ENCODE measurements at places on chromosomes 3 and 15.

DNA sequence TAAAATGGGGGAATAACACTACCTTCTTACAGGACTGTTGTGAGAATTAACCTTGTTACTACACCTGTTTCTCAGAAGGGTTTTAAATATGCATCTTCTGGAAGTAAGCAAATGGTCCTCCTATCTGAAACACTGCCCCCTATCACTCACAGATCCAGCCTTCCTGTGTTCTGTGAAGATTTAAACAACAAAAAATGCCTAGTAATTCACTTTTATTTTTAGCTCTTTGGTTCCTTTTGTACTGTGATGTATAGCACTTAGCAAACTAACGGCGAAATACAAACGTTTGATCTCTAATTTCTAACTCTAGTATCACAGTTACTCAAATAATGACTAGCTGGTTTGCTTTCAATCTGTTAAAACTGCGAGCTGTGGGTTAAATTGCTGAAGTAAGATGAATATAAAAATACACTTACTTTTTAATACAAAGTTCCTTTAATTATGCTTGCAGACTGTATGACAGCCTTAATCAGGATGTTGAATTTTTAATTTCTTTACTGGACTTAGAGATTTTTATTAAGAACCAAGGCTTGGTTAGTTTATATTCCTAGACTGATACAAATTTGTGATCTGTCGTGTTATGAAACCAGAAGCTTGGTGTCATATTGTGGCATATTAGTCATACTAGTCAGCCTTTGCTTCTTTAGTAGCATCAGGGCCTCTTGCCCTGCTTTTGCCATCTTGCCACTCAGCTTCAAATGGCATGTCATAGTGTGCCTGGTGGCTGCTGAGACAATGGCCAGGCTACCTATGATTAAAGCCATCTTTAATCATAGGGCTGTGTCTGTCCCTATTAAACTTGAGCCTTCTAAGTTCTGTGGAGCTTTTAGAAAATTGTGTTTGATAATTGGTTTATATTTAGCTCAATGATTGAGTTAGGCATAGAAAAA lies 9.2 kb downstream of the EIF3J start:
- peak; percentile 20 for DNase-seq

- no peak for DNase-seq
These were observed 21.1 kb downstream of the CCPG1 start for GRCh38 chr15:55387027-55387426.

DNA sequence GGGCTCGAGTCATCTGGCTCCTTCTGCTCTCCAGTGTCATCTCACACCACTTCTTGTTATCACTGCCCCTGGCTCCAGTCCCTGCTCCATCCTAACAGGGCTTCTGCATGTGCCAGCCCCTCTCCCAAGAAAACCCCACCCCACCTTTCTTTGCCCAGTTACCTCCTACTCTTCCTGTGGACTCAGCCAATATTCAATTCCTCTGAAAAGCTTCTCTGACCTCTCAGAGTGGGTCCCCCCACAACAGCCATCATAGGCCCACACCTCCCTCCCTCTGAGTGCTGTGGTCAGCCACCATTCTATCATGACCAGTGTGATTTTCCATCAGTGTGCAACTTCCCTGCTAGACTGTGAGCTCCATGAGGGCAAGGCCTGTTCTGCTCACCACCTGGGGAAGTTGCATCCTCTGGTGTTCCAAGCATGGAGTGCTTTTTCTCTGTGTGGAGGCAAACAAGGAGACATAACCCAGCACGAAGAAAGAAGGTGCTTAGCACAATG lies 71.6 kb downstream of the ADCY5 start:
- DNase-seq, result no peak

DNA sequence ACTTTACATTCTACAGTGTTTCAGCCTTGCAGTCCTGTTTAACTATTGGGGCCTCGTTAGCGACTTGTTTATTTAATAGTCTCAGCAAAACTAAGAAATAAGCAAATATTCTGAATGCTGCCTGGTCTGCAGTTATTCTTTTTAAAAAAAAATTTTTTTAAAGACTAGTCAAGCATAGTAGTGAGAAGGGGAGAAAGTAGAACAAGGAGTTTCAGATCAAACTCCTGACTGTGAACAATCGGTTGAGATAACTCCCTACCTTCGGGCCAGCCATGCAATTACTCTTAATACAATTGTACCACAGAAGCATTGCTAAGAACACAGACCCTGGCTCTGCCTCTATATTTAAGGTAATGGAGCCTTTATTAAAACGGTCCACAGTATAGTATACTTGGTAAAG lies 5.8 kb upstream of the DUT start:
- DNase-seq, result no peak

GRCh38 chr15:33581032-33581431 lies 270.3 kb downstream of the RYR3 start:
- DNase-seq, result peak; percentile 13

DNA sequence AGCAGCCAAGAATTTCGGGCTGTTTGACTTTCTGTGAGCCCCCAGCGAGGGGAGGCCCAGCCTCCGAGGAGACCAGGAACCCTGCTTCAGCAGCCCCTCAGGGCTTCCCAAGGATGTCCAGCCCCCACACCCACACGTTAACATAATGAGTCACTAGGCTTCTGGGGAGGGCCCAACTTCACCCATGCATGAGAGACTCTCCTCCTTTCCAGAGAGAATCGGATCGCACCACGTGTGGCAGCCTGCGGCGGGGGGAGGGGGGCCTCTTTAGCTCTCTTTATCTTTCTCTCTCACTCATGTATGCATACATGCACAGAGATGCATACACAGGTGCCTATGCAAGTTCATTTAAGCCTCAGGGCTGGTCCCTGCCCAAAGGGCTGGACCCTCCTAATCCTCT lies 3.1 kb upstream of the AP2M1 start:
- peak; percentile 70 for DNase-seq

- no peak for DNase-seq
These were observed 102.2 kb upstream of the MANF start for GRCh38 chr3:51282931-51283330.

- no peak for DNase-seq
These were observed 6.1 kb upstream of the CLSTN2 start for GRCh38 chr3:139928708-139929505.

DNA sequence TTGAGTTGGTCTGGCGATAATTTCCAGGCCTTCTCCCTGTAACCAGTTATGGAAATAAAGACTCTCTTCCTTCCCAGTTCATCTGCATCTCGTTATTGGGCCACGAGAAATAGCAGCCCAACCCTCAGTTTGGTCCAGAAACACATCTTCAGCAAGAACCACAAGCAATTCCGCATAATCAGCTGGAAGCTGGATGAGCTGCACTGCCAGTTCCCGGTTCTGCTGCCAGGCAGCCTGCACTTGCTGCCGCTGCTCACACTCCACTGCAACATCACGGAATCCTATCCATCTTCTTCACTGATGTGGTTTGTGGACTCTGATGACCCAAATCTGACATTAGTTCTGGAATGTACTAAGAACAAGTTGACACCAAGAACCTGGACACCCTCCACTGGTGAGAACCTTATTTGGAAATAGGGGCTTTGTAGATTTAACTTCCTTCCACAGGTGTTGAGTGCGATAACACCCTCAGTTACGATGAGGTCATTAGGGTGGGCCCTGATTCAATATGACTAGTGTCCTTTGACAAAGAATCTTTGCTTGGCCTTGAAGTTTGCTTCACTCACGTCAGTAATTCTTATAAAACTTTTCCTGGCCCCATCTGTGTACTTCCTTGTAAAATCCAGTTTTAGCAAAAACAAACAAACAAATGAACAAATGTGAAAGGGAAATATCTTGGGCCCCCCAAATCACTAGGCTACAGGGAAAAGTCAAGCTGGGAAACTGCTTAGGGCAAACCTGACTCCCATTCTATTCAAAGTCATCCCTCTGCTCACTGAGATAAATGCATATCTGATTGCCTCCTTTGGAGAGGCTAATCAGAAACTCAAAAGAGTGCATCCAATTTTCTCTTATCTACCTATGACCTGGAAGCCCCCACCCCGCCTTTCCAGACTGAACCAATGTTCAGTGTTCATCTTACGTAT lies 221.9 kb upstream of the PROK2 start:
- DNase-seq, result no peak

DNA sequence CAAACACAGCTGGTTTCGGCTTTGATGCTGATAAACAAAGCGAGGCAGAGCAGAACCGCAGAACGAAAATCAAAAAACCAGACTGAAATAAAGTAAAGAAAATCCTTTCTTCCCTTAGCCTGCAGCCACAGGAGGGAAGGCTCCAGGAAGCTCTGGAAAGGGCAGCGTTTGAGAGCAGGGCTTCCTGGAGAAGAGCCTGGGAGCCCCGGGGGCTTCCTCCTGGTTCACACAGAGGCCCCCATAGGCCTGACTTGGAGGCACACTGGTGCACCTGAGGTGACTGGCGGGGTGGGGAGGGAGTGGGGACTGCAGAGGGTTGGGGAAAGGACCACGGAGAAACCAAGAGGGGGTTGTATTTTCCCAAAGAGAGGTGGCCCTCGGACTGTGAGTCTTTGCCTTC lies 98.8 kb upstream of the WNT5A start:
- DNase-seq, result no peak

GRCh38 chr15:69225355-69226022 lies 65.1 kb downstream of the GLCE start:
- DNase-seq, result peak; percentile 40

DNA sequence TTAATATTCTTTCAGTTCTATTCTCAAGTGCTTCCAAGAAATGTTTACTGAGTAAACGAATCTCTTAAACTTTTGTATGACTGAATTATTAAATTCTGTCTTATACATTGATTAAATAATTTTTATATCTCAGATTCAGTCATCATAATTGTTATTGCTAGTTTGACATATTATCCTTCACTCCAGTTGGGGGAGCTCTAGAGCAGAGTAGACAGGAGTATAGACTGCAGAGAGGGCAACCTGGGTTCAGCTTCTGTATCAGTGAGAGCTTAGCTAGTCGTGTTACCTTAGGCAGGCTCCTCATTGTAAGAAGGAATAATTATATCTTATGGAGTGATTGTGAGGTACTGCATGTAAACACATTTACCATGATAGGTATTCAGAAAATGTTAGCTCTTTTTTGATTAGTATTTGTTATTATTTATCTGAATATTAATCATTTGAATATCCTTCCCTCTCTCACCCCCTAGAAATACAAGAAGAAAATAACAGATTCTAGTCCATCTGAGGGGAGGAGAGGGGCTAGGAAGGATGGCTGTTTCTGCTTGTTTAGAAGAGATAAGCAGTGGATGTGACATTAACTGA lies 31.0 kb upstream of the ZCWPW2 start:
- DNase-seq, result peak; percentile 21

DNA sequence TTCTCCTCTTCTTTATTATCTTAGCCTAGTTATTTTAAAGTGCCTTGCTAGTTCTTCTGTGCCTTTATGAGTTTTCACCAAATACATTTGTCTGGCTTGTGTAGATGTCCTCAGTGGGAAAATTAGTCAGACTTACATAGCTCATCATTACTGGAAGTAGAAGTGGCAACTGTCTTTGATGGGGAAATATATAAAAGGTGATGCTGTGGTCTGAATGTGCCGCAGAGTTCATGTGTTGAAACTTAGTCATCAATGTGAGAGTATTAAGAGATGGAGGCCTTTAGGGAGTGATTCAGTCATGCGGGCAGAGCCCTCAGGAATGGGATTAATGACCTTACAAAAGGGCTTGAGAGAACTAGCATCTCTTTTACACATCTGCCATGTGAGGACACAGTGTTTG lies 6.4 kb upstream of the ERICH6 start:
- DNase-seq, result no peak

DNA sequence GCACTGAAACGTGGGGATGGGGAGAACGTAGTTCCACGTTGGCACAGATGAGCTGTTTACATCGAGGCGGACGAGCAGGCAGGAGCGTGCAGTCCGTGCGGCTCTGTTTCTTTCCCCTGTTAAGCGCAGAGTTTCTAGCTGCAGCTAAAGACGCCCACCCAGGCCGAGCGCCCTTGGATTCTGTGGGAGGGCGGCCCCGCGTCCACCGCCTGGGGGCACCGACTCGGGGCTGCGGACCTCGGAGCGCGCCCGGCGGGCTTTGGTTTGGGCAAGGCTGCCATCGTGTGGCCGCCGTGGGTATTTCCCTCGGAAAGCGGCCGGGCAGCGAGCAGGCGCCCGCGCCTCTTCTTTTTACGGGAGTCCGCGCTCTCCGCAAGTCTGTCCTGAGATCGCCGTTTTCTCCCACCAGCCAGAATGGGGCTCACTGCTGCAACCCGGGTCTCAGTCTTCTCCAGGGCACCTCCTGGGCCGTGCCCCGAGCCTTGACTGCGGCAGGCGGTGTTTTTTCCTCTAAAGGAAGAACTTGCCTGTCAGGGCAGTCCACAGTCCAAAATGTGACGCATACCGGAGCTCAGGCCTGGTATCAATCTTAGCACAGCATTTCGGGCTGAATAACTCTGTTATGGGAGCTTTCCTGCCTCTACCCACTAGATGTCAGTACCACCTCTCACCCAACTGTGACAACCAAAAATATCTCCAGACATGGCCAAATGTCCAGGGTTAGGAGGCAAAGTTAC lies 219.9 kb upstream of the IGF1R start:
- peak; percentile 62 for DNase-seq

GRCh38 chr3:7171493-7171892 lies 310.6 kb downstream of the GRM7 start:
- no peak for DNase-seq

DNA sequence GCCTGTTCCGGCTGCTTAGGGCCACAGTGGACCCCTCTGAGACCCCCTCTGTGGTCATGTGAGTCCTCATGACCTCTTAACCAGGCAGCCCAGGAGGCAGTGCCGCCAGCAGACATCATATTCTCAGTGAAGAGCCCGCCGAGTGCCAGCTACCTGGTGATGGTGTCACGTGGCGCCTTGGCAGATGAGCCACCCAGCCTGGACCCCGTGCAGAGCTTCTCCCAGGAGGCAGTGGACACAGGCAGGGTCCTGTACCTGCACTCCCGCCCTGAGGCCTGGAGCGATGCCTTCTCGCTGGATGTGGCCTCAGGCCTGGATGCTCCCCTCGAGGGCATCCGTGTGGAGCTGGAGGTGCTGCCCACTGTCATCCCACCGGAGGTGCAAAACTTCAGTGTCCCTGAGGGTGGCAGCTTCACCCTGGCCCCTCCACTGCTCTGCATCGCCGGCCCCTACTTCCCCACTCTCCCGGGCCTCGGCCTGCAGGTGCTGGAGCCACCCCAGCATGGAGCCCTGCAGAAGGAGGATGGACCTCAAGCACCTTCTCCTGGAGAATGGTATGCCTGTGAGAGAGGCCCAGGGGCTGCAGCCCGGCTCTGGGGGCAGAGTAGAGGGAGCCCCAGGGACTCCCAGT lies 176.1 kb downstream of the TBC1D2B start:
- DNase-seq, result no peak

DNA sequence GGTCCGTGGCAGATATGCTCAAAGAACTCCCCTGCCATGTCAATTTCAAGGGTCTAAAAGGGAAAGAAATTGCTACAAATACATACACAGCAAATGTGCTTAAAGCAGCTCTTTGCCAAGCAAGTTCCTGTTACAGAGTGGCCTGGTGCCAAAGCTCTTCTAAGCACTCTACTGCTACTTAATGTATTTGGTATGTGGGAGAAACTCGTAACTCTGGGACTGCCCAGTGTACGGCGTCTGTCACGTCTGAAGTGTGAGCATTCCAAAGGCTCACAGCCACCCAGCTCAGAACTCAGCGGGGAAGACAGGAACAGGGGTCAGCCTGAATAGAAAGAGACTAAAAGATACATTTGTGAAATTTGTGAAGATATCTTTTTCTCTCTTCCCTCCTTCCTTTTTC lies 54.6 kb downstream of the RBMS3 start:
- peak; percentile 99 for DNase-seq

- no peak for DNase-seq
These were observed 73.6 kb downstream of the ETV5 start for GRCh38 chr3:186035277-186035676.
